ENCODE measurements at places on chromosomes 11 and 22.

GRCh38 chr22:49403102-49403501 lies 424.6 kb downstream of the BRD1 start:
- DNase-seq, result no peak

- DNase-seq, result peak; percentile 38
These were observed 103.9 kb downstream of the GGTLC2 start for GRCh38 chr22:22748297-22748743.

- no peak for DNase-seq
These were observed 26.8 kb upstream of the RTL6 start for GRCh38 chr22:44524806-44525205.

DNA sequence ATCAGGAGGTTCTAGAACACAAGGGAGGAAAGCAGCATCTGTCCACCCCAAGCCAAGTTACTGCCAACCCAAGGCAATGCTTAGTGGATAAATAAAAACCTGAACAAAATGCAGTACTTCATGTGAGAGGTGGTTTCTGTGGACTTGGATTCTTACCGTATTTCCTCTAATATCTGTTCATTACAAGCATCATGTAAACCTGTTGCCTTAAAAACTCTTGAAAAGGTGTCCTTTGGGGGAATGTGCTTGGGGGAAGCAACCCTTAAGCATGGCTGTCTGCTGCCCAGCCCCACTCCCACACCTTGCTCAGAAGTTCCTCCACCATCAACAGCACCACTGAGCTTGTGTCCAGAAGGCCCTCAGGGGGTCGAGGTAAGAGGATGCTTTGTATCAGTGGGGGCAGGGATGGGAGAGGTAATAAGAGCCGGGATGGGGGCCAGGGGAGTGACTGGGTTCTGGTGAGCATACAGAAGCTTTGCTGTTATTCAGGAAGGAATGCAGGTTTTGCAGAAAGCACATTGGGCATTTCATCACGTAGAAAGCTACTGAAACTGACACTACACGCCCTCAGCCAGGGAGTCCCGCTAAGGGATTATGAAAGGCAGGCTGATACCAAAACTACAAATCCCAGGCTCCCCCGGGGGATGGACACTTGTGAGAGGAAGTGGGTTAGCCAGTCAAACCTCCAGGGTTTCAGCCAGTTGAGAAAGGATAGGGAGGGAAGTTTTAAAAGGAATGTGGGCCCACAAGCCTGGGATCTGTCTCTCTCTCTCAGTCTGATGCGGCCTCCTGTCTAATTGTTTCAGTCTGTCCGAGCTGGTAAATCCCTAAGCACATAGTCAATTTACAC lies 52.0 kb downstream of the KCNJ1 start:
- no peak for DNase-seq

DNA sequence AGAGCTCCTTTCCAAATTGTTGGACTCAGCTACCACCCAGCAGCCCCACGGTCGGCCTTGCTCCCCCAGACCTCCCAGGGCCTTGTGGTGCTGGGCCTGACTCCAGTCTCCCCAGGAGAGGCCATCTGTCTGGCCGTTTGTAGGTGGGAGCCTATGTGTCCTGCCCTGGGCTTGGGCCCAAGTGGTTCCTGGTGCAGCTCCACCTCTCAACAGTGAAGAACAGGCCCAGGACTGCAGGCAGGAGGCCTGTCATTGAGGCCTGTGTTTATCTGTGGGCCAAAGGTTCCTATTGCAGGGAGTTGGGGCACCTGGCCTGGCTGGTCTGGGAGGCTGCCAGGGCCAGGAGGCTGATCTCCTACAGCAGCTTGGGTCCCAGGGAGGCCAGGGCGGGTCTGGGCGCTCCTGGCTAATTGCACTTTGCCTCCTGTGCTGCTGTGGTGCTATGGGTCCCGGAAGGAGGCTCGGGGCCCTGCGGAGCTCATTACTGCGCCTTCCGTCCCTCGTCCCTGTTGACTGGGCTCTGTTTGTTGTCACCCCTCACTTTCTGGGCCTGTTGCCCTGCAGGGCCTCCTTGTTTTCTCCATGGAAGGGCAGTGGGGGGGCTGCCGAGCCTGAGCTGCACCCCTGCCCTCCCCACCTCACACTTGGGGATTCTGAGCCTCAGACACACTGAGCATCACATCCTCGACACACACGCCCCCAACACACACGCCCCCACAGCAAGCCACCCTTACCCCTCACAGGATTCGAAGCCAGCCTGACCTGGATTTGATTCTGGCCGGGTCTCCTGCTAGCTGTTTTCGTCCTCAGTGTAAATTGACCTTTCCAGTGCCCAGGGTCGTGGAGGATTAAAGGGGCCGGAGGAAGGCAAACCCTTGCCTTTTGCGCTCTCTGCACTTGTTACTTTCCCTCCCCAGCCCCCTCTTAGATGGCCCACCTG lies 6.8 kb upstream of the OMP start:
- no peak for DNase-seq

- DNase-seq, result no peak
These were observed 5.0 kb upstream of the UBQLNL start for GRCh38 chr11:5521540-5521939.

DNA sequence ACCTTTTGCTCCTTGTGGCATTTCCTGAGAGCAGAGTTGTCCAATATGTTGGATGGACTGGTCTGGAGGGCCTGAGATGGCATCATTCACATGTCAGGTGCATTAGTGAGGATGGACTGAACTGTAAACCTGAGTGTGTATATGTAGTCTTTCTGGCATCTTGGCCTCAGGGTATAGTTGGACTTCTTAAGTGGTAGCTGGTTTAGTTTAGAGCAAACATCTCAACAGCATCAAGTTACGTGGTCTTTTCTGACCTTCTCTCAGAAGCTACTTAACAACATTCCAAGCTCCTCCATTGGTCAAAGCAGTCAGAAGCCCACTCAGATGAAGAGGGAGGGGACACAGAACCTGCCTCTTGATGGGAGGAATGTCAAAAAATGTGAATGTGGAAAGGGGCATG lies 829.9 kb downstream of the METTL15 start:
- DNase-seq, result no peak

- no peak for DNase-seq
These were observed 29.1 kb downstream of the ST3GAL4 start for GRCh38 chr11:126384449-126385070.

DNA sequence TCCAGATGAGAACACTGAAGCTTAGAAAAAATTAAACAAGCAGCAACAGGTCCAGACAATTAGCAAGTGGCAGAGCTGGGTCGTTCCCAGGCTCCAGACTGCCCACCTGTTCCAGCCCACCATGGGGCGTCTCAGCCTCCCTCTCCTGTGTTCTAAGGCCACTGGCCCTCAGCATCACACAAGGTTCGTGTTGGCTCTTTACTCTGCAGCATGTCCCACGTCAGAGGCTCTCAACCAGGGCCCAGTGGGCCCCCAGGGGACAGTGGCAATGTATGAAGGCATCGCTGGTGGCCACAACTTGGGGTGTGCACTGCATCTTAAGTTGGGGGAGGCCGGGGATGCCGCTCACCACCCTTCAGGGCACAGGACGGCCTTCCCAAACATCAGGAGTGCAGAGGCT lies 6.2 kb downstream of the PDGFB start:
- no peak for DNase-seq

DNA sequence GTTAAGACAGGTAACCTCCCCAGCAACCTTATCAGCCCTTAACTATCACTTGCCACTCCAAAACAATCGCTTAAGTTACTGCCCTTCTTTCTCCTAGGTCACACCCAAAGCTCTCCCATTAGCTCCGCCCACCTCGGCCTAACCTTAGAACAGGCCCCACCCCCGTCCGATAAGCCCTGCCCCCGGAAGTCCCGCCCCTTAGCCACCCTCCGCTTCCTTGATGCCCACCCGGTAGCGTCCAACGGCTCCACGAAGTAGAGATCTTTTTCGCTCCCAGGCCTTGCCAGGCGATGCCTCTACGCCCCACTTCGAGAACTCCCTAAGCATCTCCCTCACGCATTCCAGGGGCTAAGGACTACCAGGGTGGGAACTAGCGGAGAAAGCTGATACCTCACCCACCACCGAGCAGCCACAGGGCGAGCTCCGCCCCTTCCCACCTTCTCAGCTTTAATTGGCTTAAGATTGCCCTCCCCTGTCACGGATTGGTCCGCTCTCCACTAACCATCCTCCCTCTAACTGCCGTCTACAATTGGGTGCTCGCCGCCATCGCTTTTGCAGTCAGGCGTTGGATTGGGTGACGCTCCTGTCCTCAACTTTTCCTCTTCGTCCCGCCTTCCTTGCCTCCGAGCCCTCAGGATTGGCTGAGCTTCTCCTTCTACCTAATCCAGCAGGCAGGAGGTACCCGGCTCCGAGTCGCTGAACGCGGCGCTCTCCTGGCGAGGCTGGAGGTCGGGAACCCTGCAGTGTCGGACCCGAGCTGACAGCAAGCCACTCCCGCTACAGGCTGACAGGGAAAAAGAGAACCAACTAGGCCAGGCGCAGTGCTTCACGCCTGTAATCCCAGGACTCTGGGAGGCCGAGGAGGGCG lies at the start of gene ZBTB3:
TSS of gene ZBTB3 (minus strand) at position 425 of the 868 bp plus-strand sequence. CDS start 496 bp downstream, outside the sequence.
- DNase-seq, result peak; percentile 100

GRCh38 chr11:128458321-128458720 lies 129.0 kb downstream of the ETS1 start:
- DNase-seq, result peak; percentile 62

DNA sequence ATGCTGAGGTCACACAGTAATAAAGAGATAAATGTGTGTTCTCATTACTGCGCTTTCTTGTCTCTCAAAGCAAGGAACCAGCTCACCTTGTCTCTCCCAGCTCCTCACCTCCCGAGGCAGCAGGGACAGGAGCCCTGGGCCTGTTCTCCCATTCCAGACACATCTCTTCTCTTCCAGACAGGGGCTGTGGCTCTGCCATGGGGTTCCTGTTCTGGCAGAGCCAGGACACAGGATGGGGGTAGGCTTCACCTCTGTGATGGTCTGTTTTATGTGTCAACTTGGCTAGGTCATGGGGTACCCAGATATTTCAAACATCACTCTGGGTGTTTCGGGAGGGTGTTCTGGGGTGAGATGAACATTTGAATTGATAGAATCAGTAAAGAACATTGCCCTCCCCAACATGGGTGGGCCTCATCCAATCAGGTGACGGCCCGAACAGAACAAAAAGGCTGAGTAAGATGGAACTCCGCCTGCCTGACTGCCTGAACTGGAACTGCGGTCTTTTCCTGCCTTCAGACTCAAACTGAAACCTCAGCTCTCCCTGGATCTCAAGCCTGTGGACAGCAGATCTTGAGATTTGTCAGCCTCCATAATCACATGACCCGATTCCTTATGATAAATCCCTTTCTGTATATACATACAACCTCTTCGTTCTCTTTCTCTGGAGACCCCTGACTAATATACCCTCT lies 2.0 kb upstream of the VSIG10L2 start:
- no peak for DNase-seq

- DNase-seq, result no peak
These were observed 235.1 kb downstream of the BUD13 start for GRCh38 chr11:116537709-116538108.

- no peak for DNase-seq
These were observed 235.4 kb upstream of the NARS2 start for GRCh38 chr11:78809931-78810541.

DNA sequence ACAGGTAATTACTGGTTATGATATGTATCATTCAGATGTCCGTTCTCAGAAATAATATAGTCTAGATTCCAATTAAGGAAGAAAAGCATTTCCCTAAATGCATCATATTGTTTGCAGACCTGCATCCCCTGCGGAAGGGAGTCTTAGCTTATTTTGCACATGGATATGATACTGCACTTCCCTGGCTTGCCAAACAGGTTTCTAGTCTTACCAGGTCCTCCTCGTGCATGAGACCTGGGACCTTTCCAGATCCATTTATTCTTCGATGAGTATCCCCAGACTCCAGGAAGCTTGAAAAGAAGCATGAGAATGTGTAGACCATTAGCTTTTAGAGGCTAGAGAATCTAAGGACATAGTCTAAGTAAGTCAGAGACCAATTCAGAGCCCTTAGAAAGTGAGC lies 30.6 kb downstream of the CYB5R2 start:
- no peak for DNase-seq

GRCh38 chr22:23212061-23213021 lies 32.0 kb downstream of the BCR start:
- no peak for DNase-seq

DNA sequence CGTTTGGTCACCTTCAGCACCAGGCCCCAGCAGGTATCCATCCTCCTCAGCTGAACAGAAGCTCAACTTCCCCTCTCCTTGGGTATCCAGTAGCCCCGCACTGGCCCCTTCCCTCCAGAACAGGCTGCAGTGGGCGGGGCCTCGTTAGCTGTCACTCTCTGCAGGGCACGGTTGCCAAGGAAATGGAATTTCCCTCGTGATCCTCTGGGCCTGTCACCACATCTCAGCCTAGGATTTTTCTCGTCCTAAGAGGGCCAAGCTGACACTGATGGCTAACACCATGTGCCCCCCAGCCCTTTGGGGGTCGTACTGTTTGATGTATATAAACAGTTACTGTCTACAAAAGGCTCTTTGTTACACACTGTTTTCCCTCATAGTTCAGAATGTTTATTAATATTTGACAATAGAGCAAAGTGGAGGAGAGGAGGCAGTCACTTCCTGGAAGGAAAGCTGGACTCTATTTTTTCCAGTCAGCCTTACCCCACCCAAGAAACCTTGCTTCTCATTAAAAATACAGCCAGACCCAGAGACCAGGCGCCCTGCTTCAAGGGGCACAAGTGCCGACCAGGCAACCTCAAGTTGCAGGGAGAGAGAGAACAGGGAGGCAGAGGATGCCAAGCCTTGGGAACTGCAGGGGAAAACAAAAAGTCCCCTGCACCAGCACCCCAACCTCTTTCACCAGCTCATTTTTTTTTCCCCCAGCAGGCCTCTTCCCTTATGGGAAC lies 44.5 kb downstream of the FEZ1 start:
- DNase-seq, result peak; percentile 67

DNA sequence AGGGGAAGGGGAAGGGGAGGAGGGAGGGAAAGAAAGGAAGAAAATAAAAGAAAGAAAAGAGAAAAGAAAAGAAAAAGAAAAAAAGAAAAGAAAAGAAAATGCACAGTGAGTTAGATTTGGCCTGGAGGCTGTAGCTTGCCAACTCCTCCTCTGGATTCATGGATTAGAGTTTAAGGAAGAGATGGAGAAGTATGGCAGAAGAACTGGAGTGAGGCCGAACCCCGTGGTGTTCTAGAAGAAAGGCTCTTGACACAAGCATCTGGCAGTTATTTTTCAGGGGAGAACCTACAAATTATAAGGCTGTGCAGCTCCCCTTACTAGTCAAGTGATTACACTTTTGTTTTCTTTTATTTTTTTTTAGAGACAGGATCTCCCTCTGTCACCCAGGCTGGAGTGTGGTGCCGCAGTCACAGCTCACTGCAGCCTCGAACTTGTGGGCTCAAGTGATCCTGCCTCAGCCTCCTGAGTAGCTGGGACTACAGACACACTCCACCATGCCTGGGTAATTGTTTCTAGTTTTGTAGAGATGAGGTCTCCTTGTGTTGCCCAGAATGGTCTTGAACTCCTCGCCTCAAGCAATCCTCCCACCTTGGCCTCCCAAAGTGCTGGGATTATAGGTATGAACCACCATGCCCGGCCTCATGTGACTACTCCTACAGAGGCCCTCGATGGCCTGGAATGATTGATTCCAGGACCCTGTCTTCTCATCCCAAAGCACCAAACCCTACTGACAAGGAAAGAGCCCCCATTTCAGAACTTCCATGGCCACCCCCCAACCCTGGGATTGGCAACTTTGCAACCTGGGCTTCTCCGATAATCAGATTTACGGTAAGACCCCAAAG lies 19.5 kb downstream of the ZNF74 start:
- DNase-seq, result no peak

- DNase-seq, result no peak
These were observed 937.8 kb upstream of the CHORDC1 start for GRCh38 chr11:91160661-91161060.

- no peak for DNase-seq
These were observed 367 bp downstream of the HPS5 start for GRCh38 chr11:18321578-18321968.
